Neural progenitor cell (in vitro differentiated cells): ENCODE measurements at places on chromosomes 11 and 22.

- DNase-seq: no peak
Observed at GRCh38 chr11:115556984-115557383, 52.8 kb upstream of the CADM1 start.

DNA sequence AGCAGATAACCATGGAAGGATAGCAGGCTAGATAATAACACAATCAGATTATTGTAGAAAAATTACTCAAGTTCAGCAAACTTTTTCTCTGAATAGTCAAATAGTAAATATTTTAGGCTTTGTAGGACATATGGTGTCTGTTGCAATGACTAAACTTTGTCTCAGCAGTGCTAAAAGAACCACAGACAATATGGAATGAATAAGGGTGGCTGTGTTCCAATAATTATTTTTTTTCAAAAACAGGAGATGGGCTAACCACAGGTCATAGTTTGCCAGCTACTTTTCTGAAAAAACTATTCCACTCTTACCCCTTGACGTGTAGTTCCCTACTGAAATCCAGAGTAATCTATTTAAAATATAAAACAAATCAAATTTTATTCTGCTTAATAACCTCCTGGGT, 153.9 kb upstream of the LRRC4C start:
- no peak for DNase-seq

DNA sequence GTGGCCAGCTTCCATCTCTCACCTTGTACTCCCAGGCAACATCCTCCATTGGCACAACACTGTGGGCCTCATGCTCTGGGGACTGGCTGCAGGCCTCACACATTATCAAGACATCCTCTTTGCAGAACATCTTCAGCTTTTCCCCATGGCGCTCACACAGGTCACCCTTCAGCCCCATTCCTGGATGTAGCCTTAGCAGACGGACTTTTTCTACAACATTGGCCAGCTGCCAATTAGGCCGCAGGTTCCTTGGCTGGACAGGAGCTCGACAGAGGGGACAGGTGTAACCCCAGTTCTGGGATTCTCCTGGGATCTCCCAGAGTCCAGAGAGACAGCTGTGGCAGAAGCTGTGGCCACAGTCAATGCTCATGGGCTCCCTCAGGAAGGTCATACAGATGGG, 3.0 kb downstream of the TRIM68 start:
- DNase-seq: no peak

DNA sequence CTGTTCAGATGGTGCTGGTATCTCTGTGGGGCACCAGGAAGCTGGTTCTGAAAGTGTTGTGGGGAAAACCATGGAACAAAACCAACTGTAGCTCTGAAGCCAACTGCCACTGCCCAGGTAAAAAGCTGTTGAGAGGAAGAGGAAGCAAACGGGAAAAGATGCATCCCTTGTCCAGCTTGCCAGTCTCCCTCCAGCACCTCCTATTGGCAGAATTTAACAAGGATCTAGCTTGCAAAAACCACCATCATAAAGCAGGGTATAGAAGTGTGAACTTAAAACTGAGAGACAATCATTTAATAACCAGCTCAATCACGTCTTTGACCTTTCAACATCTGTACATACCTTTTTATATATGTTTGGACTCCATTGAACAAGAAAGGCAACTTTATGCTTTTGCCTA, 4.5 kb downstream of the PATE1 start:
- no peak for DNase-seq

- no peak for DNase-seq
Observed at GRCh38 chr11:6240781-6241180, 1.9 kb downstream of the CNGA4 start.

- DNase-seq: no peak
Observed at GRCh38 chr22:42942351-42942750, 72.6 kb downstream of the PACSIN2 start.

GRCh38 chr22:29607426-29607825, 4.0 kb downstream of the NF2 start:
- DNase-seq: no peak

DNA sequence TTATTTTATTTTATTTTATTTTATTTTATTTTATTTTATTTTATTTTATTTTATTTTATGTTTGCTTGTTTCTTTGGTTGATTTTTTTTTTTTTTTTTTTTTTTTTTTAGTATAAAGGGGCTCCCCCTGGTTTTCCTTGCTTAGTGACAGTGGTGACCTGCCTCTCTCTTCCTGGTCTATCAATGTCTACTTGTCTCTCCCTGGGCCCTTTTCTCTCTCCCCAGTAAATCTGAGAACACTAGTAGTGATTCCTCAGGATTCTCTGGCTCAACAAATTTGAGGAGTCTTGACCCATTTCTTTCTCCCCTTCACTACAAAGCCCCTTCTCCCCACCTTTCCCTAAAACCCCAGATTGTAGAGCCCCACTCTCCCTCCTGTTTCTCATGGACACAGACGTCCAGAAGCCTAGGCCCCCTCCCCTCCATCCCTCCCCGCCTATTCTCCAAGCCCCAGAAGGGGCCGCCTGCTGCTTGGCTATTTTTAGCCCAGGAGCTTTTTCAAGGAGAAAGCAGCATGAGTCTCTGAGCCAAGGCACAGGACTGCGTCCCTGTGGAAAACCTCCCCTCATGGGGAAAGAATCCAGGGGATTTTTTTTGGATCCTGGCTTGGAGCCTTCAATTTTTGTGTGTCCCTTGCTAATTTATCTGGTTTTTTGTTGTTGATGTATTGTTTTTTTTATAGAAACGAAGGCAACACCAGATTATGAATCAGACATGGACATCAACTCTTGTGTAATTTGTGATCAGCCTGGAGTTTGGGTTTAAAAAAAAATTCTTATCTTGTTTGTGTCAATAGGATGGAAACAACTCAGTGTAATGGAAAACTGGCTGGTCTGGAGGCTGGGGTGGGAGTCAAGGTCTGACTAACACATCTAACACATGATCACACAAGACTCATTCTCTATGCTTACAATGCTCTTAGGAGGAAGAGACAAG, 17.5 kb upstream of the ACCSL start:
- peak; percentile 78 for DNase-seq

DNA sequence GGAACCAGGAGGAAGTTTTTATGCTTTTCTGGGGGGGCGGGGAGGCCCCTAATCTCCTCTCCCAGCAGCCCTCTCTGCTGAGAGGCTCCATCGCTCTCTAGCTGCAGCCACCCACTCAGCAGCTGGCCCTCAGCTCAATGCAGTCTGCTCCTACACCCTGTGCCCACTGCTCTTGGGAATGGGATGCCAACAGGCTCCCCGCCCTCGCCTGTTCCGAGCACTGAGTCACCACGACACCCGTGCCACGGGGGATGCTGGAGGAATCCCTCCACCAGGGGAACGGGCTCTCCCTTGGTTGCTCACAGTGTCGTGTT, 23.5 kb upstream of the SUSD2 start:
- DNase-seq: no peak
